Brain (organoid and tissue), 16 donors: ENCODE measurements at places on chromosomes 3 and 15.

- DNase-seq = no peak
These were observed 150.3 kb downstream of the TLE3 start for GRCh38 chr15:69947394-69947793.

- DNase-seq = peak; percentile 74
These were observed 68.4 kb upstream of the LARS2 start for GRCh38 chr3:45319996-45320305.

DNA sequence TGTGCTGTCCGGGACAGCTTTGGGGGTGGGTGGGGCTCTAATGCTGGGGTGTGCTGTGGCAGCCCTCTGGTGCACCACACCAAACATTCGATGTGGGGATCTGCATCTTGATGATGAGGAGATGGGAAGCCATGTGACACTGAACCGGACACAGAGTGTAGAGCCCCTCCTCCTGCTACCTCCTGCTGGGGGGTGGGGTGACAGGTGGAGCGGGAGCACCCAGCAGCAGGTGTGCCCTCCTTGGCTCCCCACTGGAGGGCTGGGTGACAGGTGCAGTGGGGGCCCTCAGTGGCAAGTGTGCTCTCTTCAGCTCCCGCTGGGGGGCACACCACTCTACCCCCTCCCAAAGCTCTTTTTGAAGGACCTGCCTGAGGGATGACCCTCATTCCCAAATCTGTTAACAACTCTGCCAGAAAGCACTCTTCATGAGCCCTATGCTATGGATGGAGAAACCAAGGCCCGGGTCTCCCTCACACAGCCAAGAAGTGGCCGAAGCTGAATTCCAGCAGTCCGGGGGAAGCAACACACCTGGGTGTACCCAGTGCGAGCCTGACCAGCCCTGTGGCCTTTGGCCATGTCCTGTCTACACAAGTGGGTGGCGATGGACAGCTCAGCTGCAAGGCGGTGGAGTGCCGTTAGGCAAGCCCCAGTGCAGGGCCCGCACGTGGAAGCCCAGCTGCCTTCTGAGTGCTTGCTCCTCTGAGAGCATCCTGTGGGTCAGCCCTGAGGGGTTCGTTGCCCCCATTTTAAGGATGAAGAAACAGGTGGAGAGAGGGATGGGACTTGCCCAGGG lies 609 bp upstream of the UROC1 start:
- DNase-seq = no peak

DNA sequence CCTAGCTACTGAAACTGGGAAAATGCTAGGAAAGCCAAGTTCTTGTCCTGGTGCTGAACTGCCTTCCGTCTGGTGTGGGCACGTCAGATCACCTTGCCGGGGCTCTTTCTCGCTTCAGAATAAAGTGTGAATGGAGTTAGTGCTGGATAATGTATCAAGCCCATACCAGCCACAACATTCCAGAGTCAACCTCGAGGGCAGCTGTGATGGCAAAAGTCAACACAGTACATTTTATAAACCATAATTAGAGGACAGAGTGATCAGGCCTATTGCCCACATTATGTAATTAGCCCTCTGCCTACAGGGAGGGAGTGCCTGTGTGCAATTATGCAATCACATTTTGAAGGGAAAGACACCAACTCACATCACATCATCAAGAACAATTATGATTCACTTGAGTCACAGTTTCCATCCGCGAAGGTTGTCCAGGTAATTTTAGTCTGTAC lies 165.2 kb downstream of the RORA start:
- no peak for DNase-seq

DNA sequence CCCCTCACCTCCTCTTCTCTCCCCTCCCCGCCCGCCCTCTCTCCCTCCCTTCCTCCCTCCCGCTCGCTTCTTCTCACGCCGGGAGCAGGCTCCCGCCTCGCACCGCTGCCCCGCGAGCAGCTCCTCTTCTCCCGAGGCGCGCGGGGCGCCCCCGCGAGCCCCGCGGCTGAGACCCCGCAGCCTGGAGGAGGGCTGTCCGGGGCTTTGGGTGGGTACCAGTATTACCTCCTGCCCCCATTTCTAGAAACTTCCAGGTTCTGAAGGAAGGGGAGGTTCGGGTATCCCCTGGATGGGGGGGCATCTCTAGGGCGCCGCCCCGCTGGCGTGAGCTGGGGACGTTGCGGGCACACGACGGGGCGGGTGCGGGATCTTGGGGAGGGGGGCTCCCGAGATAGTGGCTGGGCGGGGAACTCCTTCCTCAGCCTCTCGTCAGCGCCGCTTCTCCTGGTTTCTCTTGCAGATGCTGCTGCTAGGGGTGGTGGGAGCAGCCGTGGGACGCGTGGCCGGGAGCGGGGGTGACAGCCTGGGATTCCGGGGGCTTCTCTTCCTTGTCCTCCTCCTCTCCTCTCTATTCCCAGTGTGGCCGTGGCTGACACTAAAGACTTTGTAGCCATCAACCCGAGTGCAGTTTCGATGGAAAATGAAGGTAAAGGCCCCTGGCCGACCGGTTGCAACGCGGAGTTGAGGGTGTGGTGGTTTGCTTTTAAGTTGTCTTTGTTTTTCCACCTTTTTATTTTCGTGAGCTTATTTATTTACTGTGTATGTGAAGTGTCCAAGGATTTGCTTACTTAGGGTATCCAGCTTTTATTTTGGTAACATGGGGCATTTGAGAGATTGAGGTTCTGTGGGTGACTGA lies 474 bp downstream of the ATP2C1 start:
- peak; percentile 76 for DNase-seq

- peak; percentile 48 for DNase-seq
These were observed at the start of gene TGFBR2 for GRCh38 chr3:30606301-30607031. TGFBR2 (plus strand) TSS chr3:30606601; CDS start chr3:30606884, 283 bp downstream.

- no peak for DNase-seq
These were observed 340.8 kb downstream of the LRRC3B start for GRCh38 chr3:26963361-26963743.

DNA sequence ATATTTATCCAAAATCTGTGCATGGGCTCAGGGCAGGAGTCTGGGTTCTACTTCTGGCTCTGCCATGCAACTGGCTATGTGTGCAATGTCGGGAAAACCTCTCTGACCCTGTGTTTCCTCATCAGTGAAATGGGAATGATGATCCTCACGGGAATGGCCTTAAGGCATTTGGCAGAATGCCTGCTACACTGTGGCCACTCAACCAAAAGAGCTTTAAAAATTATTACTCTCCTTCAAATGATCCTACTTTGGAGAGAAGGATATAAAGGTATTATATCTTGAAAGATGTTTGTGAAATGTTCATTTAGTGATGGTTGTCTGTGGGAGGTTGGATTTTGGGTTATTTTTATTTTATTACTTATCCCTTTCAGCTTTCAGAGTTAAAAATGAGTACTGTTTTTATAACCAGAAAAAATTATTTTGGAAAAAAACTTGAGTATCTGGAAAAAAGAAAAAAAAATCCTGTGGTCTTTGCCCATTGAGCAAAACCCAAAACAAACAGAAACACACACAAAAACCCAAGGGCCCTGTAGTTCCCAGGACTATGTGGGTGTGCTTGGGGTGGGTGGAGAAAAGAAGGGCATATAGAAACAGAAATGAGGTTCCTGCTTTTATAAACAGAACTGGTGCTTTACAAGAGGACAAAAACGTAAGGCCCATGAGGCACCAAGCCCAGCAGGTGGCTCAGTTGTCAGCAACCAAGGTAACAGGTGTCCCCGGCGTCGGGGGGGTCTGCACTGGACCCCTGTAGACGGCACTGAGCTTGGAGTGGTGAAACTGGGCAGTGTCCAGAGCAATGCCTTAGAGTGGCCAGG lies 22.0 kb downstream of the RGMA start:
- DNase-seq = no peak

- DNase-seq = no peak
These were observed 15.2 kb downstream of the TRPM1 start for GRCh38 chr15:31086344-31086743.

DNA sequence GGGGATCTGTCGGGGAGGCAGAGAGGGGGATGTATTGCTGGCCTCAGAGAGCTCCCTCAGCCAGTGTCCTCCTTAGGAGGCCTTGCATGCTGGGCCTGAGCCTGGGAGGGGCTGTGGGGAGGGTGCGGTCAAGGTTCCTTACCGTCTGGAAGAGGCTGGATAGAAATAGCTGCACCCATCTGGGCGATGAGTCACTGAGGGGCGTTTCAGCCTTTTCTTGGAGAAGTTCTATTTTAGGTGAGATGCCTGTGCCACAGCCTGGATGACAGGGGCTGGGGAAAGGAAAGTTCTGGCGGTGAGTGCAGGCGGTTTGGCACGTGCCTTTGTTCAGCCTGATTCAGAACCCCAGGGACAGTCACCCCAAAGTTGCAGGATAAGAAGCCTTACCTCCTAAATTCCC lies 35.7 kb upstream of the APEH start:
- no peak for DNase-seq

DNA sequence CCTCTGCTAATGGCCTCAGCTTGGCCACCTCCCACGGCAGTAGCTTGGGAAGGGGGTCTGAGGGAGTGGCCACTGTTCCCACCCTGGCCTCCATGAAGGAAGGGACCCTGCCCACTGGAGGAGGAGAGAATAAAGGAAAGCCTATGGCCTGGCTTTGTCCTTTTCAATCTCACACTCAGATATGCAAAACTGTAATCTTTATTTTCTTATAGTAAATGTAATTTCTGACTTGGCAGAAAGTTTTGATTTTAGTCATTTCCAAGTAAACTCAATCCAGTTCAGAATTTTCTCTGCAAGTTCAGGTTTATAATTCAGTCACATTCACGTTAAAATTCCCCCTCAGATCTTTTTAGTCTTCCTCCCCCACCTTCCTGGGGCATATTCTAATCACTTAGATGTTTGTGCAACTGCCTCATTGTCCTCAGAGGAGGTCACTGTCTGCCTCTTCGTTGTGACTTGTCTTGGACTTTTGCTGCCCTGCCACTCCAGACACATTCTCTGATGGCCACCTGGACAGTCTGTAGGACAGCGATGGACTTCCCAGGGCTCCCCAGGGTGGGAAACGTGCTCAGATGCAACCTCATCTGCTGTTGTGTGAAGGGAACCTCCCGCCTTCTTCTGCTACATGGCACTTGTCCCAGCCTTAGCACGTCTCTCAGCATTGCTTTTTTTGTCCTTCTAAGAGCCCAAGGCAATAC lies 222.8 kb upstream of the TBL1XR1 start:
- DNase-seq = no peak

- no peak for DNase-seq
These were observed 90.6 kb upstream of the FLNB start for GRCh38 chr3:57917601-57918000.

- DNase-seq = no peak
These were observed 1.2 kb upstream of the BAHD1 start for GRCh38 chr15:40439461-40439959.

DNA sequence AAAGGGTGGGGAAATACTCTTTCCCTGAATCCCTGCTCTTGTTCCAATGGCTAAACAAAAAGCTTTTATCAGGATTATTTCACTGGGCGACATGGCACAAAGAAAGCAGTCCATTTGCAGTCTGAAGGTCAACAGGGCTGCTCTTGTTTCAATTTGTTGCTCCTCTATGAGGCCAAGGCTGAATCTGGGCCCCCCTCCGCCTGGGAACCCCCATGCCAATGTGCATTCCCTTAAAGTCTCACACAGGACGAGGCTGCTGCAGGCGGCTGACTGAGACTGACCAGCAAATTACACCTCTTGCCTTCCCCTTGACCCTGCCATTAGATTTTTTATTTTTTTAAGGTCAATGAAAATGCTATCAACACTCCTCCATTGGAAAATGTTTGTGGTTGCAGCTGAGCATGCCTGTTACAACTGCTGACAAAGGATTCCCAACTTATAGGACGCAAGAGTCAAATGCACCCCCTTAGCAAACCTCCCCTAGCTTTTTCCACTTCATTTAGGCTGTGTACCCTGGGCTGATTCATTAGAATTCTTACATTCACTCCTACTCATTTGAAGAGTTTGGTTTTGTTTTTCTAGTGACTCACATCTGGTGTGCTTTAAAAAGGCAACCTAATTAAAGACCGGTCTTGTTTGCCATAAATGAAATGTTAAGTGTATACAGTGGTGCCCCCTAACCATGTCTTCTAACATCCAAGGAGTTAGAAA lies 60.8 kb upstream of the ARHGEF3 start:
- no peak for DNase-seq

- no peak for DNase-seq
These were observed 614 bp upstream of the MINDY2 start for GRCh38 chr15:58770519-58770856.

- DNase-seq = no peak
These were observed 10.4 kb downstream of the KPNA4 start for GRCh38 chr3:160554980-160555379.

DNA sequence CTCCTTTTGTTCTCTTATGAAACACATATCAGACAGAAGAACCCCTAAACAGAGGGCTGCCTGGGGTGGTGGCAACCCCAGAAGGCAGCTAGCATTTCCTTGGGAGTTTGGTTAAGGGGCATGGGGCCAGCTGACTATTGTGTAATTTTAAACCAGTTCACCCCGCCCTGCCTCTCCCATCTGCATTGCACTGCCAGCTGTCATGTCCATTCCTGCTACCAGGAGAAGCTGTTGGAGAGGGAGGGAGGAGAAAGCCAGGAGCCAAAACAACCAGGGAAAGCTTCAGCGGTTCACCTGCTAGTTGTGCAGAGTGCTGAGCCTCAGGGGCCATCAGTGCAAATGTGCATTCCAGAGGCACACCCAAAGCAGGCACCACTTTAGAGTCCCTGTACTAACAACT lies 47.6 kb upstream of the ATP1B3 start:
- peak; percentile 23 for DNase-seq

GRCh38 chr3:12944849-12945248 lies 103.5 kb upstream of the RPL32 start:
- no peak for DNase-seq

- DNase-seq = peak; percentile 79
These were observed 60.2 kb upstream of the RAB6B start for GRCh38 chr3:133955892-133956291.
